ENCODE measurements at places on chromosomes 4 and X.

- H3K36me3 ChIP-seq = no peaks in the 10 kb centered on the region
- no peaks in the 10 kb centered on the region for H3K4me1 ChIP-seq
- H3K27ac ChIP-seq = no peak overlapping the region
- no peak overlapping the region for H3K4me3 ChIP-seq
Observed at GRCh38 chrX:131762802-131763234, 218.9 kb downstream of the OR13H1 start.

DNA sequence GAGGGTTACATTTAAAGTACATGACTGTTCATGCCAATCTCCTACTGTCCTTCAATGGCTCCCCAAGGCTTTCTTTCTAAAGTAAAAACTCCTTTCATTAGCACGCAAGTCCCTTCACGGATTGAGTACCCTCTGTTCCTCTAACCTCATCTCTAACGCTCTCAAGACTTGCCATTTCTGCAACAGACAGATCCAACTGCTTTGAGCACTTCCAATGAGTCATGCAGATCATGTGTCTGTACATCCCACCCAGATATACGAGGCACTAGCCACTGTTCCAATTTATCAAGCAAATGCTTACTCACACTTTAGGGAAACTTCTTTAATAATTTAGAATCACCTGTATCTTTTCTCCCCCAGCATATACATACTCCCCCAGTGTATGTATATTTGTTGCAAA is 332.5 kb upstream of the ZFP42 start:
- no peaks in the 10 kb centered on the region for H3K27me3 ChIP-seq
- H3K27ac ChIP-seq = no peak overlapping the region
- no peaks in the 10 kb centered on the region for H3K36me3 ChIP-seq

DNA sequence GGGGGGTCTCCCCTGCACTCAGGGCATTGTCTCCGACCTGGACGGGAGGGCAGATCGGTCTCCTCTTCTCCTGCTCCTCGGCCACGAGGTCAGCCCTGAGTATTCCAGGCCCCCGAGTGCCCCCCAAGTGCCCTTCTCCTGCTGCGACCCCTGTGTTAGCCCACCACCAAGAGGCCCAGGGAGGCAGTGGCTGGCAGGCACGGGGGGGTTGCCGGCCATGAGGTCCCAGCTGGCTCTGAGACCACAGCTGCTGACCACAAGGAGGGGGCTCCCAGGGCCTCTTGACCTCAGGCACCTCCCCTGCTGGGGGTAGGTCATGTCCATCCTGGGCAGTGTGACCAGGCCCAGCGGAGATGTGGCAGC is 186.1 kb upstream of the PSAPL1 start:
- H3K4me1 ChIP-seq = peaks cover 16% of the 10 kb centered on the region
- H3K4me3 ChIP-seq = no peak overlapping the region

- H3K27me3 ChIP-seq = no peaks in the 10 kb centered on the region
- no peak for DNase-seq
- H3K4me3 ChIP-seq = no peak overlapping the region
Observed at GRCh38 chr4:2406920-2407319, 11.5 kb downstream of the ZFYVE28 start.

DNA sequence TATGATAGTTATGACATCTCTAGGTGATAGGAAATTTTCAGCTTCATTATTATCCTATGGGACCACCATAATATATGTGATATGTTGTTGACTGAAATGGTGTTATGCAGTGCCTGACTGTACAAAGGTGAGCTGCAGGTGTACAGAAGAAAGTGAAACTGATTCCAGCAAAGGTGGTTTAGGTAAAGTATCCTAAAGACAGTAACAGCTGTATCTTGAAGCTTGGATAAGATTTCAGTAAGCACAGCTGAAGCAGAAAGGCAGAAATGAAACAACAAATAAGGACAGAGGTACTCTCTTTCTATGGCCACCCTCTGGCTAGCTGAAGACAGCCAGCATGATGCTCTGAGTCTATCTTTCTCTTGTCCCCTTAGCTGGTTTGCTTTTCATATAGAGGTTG is 30.0 kb upstream of the PGK1 start:
- H3K4me3 ChIP-seq = no peak overlapping the region
- no peak overlapping the region for H3K27ac ChIP-seq
- H3K36me3 ChIP-seq = no peaks in the 10 kb centered on the region

- H3K27me3 ChIP-seq = no peaks in the 10 kb centered on the region
- no peaks in the 10 kb centered on the region for H3K36me3 ChIP-seq
- H3K27ac ChIP-seq = no peak overlapping the region
- DNase-seq = peak; percentile 26
- peaks cover 6% of the 10 kb centered on the region for H3K4me1 ChIP-seq
- H3K4me3 ChIP-seq = peak overlapping the region; percentile 68
Observed at GRCh38 chr4:152382057-152382785, 153.7 kb downstream of the FBXW7 start.

GRCh38 chrX:73647212-73647611 is 84.2 kb downstream of the CHIC1 start:
- no peak overlapping the region for H3K4me3 ChIP-seq
- H3K27ac ChIP-seq = no peak overlapping the region
- no peaks in the 10 kb centered on the region for H3K36me3 ChIP-seq
- H3K4me1 ChIP-seq = no peaks in the 10 kb centered on the region
- no peaks in the 10 kb centered on the region for H3K27me3 ChIP-seq
- no peak for DNase-seq

DNA sequence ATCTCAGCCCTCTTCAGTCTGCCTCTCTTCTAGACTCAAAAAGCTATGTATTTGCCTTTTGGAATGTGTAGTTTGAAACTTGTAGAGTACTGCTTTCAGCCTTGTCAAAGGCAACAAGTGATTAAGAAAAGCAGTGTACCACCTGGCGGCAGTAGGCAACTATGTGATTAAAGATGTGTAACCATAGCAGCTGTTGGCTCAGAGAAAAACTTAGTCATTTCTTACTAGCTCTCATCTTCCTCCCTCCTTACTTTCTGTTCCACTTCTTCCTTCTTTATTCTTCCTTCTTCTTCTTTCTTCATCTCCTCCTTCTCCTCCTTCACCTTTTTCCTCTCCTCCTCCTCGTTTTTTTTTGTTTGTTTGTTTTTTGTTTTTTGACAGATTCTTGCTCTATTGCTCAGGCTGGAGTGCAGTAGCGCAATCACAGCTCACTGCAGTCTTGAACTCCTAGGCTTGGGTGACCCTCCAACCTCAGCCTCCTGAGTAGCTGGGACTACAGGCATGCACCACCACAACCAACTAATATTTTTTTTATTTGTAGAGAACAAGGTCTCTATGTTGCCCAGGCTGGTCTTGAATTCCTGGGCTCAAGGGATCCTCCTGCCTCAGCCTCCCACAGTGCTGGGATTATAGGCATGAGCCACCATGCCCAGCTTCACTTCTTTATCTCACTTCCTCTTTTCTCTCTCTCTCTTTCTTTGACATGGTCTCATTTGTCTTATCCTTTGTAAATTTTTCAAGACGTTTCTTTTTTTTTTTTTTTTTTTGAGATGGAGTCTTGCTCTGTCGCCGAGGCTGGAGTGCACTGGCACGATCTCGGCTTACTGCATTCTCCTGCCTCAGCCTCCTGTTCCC is 32.6 kb downstream of the ABHD18 start:
- peak; percentile 38 for DNase-seq
- no peaks in the 10 kb centered on the region for H3K36me3 ChIP-seq
- no peak overlapping the region for H3K27ac ChIP-seq
- no peak overlapping the region for H3K4me3 ChIP-seq
- H3K4me1 ChIP-seq = no peaks in the 10 kb centered on the region

GRCh38 chrX:37922928-37923327 is 75.6 kb upstream of the DYNLT3 start:
- H3K27me3 ChIP-seq = no peaks in the 10 kb centered on the region
- no peaks in the 10 kb centered on the region for H3K36me3 ChIP-seq
- no peak overlapping the region for H3K27ac ChIP-seq
- H3K4me3 ChIP-seq = no peak overlapping the region
- DNase-seq = no peak
- H3K4me1 ChIP-seq = peaks cover 15% of the 10 kb centered on the region

DNA sequence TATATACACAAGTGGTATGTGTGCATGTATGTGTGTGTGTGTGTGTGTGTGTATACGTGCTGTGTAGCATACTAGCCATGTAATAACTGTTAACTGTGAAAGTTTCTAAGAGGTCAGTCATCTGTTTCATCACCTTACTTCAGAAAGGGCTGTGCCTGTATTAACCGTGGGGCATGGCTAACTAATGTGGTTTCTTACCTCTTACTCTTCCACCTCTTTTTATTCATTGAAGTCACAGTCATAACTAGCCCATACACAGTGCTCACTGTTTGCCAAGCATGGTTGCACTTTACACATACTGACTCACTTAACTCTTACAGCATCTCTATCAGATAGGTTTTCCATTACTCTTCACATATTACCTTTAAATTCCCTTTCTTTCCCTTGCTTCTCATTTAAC is 23.7 kb upstream of the LRAT start:
- H3K4me1 ChIP-seq = no peaks in the 10 kb centered on the region
- H3K27me3 ChIP-seq = no peaks in the 10 kb centered on the region
- H3K4me3 ChIP-seq = no peak overlapping the region
- no peak for DNase-seq
- H3K27ac ChIP-seq = no peak overlapping the region
- H3K36me3 ChIP-seq = no peaks in the 10 kb centered on the region

DNA sequence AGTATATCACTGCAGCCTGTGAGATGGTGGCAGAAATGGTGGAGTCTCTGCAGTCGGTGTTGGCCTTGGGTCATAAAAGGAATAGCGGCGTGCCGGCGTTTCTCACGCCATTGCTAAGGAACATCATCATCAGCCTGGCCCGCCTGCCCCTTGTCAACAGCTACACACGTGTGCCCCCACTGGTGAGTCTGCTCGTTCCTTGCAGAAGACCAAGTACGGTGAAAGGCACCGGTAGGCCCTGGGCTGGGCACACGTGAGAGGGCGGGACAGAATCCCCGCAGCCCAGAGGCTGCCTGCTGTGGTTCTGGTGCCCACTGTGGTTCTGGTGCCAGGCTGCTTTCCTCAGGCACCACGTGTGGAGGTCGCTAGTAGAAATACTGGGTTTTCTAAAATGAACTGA is 31.2 kb upstream of the MSANTD1 start:
- no peaks in the 10 kb centered on the region for H3K4me1 ChIP-seq
- DNase-seq = no peak
- H3K36me3 ChIP-seq = peaks cover 24% of the 10 kb centered on the region
- H3K4me3 ChIP-seq = no peak overlapping the region
- no peak overlapping the region for H3K27ac ChIP-seq
- no peaks in the 10 kb centered on the region for H3K27me3 ChIP-seq

- H3K4me1 ChIP-seq = no peaks in the 10 kb centered on the region
- H3K27me3 ChIP-seq = no peaks in the 10 kb centered on the region
- H3K27ac ChIP-seq = no peak overlapping the region
- DNase-seq = no peak
- H3K36me3 ChIP-seq = no peaks in the 10 kb centered on the region
- no peak overlapping the region for H3K4me3 ChIP-seq
Observed at GRCh38 chr4:78361621-78362120, 189.9 kb upstream of the ANXA3 start.

Data from GM23248 (cell line).